ENCODE measurements at places on chromosomes 13 and 19.
A peak's percentile ranks its signal among the peaks of the same experiment; 100 is the strongest.

DNA sequence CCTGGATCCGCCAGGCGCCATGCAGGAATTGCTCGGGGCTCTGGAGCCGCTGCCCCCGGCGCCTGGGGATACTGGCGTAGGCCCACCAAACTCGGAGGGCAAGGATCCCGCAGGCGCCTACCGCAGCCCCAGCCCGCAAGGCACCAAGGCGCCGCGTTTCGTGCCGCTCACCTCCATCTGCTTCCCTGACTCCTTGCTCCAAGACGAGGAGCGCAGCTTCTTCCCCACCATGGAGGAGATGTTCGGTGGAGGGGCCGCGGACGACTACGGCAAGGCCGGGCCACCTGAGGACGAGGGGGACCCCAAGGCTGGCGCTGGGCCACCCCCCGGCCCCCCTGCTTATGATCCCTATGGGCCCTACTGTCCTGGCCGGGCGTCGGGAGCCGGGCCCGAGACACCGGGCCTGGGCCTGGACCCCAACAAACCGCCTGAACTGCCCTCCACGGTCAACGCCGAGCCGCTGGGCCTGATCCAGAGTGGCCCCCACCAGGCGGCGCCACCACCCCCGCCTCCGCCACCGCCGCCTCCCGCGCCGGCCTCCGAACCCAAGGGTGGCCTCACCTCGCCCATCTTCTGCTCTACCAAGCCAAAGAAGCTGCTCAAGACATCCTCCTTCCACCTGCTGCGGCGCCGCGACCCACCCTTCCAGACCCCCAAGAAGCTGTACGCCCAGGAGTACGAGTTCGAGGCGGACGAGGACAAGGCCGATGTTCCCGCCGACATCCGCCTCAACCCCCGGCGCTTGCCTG lies 6.1 kb downstream of the PRR12 start:
- DNase-seq = no peak

- no peak for DNase-seq
Observed at GRCh38 chr13:74103970-74104555, 30.1 kb downstream of the KLF12 start.

DNA sequence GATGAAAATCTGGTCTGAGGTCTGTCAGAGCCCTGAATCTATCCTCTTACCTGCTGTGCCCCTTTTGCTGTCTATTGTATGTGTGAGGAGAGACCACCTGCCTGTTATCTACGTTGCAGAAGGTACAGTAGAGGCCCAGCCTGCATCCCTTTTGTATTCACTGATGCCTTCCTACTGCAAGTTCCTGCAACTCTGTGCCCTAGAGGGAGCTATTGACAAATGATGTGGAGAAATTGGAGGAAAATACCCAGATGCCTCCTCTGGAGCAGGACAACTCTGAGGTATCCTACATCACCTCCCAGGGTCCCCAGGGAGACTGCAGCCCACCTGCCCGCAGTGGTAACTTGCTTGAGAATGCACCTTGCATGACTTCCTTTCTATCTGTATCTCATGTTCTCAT lies 33.7 kb downstream of the SIAH3 start:
- no peak for DNase-seq

DNA sequence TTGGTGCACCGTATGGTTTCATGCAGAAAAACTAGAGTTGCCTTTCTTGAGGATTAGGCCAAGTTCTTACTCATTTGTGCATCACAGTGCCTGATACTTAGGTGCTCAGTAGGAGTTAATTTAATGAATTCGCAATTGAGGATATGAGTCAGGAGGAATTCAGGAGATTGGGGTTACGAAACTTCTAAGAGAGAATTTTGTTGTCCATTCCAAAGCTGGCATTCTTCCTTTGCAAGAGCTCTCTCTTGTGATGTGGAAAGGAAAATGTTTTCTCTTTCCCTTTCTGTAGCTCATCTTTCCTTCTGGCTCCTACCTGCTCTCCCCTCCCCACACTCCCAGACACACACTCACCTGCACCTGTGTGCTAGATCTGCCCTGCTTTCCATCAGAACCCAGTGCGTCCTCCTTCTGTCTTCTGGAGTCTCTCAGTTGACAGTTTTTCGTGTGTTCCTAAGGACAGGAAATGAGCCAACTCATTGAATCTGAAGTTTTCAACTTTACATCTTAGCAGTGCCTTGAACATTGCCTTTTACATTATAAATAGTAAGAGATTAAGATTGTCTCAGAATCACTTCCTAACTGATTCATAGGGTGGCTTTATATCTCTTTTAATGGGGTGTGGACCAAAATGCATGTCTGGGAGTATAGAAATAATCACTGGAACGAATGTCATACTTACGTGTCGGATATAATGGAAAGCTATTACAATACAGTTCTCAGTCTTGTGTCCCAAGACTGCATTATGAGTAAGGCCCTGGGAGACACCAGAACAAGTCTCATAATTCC lies 19.7 kb upstream of the ERCC5 start:
- DNase-seq = no peak

GRCh38 chr13:80906860-80907259 lies 565.9 kb upstream of the SPRY2 start:
- DNase-seq = no peak

DNA sequence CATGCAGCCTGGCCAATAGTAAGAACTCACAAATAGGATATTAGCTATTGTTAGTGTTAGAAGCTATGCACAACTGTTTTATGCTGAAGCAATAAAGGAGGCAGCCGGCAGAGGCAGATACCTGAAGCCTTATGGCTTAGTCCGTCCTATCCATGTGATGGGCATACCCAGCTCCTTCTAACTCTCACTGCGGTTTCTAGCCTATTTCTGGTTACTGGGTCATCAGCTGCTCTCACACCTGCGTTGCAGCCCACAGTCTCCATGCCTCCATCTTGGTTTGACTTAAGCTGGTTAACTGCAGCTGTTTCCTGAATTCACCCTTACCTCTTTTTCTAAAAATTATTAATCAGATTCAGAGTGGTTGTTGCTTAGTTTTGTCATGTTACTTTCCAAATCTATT lies 40.5 kb upstream of the CNMD start:
- peak; percentile 55 for DNase-seq

DNA sequence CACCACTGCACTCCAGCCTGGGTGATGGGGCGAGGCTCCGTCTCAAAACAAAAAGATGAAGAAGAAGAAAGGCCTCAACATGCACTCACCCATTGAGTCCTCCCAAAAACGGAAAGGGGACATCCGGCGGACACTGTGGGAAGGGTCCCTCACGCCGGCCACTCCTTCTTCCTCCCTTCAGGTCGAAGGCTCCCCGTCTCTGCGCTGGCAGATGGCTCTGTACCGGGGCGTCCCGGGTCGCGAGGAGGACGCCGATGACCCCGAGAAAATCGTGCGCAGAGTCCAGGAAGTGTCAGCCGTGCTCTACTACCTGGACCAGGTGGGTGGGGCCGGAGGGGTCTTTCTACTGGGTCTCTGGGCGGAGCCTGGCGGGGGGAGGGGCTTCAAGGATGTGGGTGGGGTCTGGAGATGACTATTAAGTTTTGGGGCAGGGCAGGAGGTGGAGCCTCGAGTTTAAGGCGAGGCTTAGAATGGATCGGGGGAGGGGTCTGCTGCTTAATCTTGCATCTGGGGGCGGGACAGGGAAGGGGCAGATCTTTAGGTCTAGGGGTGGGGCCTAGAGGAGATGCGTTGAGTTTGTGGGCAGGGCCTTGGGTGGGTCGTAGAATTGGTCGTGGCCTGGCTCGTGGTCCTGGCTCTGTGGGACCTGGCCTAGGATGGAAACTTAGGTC lies 90.2 kb downstream of the MAP4K1 start:
- DNase-seq = no peak

DNA sequence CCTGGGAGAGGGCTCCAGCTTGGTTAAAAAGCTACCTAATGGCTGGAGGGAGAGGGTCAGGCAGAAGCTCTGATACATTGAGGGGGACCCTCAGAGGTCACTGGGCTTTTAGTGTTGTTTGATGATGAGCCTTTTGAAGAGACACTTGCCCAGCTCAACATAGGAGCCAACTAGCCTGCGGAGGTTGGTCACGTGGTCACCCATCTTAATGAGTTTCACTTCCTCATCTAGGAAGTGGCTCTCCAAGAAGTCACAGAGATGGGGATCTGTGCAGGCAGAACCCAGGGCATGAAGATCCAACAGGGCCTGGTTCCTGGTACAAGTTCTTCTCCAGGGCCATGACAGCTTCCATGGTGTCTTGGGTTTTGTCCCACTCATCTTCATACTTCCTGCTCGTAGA lies 33.4 kb downstream of the IPO5 start:
- DNase-seq = no peak

Data from NCI-H146 (cell line).